ENCODE measurements at places on chromosomes 2 and 18.

GRCh38 chr2:183078163-183078463, 434 bp upstream of the DUSP19 start:
- peak; percentile 20 for DNase-seq

- no peak for DNase-seq
These were observed 43.4 kb downstream of the CABLES1 start for GRCh38 chr18:23178661-23179081.

DNA sequence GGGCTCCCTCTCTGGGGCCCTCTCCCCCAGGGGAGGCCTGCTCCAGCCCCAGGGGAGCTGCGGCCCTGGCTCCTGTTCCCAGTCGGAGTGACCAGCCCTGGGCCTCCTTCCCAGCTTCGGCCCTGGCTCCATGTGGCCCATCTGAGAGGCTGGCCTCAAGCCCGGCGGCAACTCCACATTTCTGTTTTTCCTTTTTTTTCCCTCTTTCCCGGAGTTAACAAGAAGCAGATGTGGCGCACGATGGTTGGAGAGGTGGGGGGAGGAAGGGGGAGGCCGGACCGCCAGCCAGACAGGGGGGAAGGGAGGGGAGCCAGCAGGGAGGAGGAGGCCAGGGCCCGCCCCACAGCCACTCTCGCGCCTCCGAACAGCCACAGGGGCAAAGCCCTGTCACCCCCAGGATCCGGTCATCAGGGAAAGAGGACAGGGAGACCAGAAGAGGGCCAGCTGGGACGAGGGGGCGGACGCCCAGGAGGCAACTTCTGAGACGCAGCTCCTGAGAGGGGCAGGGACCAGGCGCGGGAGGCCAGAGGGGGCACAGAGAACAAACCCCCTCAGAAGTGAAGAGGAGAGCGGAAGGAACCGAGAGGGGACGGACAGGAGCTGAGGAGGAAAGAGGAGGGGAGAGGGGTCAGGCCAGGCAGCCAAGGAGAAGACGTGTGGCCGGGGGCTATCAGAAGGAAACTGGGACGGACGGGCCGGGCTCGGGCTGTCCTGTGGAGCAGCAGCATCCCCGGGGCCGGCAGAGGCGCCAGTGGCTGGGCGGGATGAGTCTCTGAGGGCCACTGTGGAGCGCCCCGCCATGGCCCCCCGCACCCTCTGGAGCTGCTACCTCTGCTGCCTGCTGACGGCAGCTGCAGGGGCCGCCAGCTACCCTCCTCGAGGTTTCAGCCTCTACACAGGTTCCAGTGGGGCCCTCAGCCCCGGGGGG, at the start of gene EMILIN1:
EMILIN1 (plus strand) TSS at position 349 of the 928 bp plus-strand sequence; CDS start at position 800, 451 bp downstream.
- DNase-seq: no peak

GRCh38 chr2:234963773-234964615, 12.2 kb downstream of the SH3BP4 start:
- no peak for DNase-seq

- DNase-seq: no peak
These were observed 229.6 kb upstream of the FOSL2 start for GRCh38 chr2:28163028-28163427.

- DNase-seq: no peak
These were observed 3.0 kb downstream of the ZNF516 start for GRCh38 chr18:76491776-76492668.

DNA sequence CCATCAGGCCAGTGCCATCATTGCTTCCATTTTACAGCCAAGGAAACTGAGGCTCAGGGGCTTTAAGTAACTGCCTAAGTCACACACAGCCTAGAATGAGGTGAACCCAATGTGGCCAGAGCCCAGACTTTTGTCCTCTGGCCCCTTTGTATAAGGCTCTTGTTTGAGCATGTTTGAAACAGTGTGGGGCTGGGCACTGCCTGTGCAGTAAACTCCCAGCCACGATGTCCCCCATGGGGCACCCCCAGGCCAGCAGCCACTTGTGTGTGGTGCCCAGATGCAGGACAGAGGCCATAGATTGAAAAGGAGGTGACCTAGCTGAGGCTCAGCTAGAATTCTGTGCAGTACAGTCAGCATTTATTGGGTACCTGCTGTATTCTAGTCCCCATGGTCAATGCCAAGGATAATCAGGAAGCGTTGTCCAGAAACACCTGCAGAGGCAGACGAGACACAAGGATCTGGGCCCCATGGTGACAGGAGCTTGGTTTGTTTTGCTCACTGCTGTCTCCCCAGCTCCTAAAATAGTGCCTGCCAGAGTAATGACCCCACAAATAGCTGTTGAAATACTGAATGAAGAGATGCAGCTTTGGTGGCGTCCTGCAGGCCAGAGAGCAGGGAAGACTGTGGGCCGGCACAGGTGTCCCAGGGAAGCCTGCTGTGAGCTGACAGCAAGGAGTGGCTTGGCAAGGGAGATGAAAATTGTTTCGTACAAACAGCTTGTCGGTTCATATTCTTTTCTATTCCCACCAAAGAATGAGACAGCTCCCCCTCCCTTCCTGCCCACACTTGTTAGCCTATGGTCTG, 160.7 kb downstream of the LDLRAD4 start:
- no peak for DNase-seq

DNA sequence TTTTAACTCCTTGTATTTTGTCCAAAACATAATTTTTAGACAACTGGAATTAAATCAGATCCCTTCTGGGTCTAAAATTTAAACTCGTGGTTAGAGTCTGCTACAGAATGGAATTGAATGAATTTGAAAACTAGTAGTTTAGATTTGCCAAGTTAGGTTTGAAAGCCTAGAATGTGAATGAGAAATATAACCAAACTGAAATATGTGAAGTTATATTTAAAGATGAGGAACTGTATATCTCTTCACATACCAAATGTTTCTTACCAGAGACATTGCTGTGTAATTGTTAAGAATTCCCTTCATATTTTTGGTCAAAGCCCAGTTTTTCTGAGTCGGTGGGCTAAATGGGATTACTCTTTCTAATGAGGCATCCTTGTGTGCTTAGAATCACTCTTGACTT, 74.2 kb downstream of the LPIN1 start:
- DNase-seq: no peak

DNA sequence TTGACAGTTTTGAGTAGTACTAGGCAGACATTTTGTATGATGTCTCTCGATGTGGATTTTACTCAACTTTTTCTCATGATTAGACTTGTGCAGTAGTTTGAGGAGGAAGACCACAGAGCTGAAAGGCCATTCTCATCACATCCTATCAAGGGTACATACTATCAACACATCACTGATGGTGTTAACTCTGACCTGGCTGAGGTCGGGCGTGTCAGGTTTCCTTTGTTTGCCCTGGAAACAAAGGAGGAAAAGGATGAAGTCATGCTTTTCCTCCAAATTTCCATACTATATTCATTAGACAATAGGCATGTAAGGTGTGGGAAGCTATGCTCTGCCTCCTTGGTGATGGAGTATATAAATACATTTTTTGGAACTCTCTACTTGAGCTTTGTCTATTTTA, 211.1 kb downstream of the DSEL start:
- no peak for DNase-seq

DNA sequence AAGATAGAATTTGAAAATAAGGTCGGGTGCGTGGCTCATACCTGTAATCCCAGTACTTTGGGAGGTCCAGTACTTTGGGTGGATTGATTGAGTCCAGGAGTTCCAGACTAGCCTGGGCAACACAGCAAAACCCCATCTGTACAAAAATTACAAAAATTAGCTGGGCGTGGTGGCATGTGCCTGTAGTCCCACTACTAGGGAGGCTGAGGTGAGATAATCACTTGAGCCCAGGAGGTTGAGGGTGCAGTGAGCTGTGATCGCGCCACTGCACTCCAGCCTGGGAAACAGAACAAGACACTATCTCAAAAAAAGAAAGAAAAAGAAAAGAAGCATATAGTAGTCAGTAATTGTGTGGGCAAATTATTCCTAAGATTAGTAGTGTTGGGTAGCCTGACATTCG, 194.2 kb upstream of the ALPP start:
- DNase-seq: no peak

- DNase-seq: no peak
These were observed 53.7 kb downstream of the MCFD2 start for GRCh38 chr2:46861916-46862315.

- DNase-seq: no peak
These were observed 66.6 kb upstream of the ODC1 start for GRCh38 chr2:10514743-10515142.

GRCh38 chr2:209209943-209210342, 213.9 kb upstream of the MAP2 start:
- DNase-seq: no peak

DNA sequence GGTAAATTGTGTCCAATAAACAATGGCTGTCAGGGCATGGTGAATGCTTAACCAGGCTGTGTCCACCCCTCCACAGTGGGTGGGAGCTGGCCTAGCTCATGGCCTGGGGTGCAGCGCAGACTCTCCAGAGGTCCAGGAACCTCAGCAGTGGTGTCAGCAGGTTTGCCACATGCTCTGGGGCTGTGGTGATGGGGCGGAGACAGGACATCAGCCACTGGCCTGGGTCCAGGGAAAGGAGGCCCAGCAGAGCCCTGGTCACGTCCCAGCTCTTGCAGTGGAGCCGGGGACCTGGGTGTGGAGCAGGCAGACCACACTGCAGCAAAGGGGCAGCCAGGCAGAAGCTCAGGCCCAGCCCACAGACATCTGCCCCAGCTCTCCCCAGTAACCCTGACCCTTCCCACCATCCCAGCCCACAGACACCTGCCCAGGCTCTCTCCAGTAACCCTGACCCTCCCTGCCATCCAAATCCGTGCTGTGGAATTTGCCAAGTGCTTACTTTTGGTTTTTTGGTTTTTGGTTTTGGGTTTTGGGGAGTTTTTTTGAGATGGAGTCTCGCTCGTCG, 13.8 kb upstream of the KIF1A start:
- no peak for DNase-seq

- no peak for DNase-seq
These were observed 102.3 kb downstream of the CDCA7 start for GRCh38 chr2:173456960-173457359.

DNA sequence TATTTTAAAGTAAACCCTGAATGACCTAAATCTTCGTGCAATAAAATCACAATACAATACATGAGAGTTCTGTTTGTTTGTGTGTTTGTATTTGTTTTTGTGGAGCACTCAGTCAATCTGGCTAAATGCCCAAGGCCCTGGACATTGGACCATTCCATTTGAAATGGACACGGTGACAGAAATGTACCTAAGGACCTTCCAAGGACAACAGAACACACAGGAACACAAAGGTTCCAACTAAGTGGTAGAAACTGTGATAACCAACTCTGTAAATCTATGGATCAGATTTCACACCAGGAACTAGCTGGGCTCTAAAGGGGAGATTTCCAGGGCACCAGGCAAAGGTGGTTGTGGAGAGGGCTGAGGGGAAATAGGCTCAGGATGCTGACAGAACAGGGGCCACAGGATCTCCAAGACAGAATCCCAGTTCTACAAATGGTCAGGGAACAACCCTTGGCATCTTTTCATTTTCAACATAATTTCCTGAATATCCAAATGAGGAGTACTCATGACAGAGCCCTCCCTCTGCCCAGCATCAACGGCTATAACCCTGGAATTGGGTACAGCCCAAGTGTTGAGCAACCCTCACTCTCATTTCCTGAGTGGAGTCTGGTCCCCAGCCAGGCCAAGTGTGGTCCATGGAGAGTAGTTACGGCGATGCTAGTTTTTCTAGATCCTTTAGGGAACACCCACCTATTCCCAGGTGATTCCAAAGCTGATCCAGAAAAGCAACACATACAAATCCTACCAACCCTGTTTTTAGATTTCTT, 78.4 kb downstream of the NCKAP5 start:
- DNase-seq: no peak

- DNase-seq: no peak
These were observed 9.8 kb downstream of the NRP2 start for GRCh38 chr2:205692104-205692503.

GRCh38 chr2:234823196-234823876, 128.5 kb upstream of the SH3BP4 start:
- no peak for DNase-seq

GRCh38 chr2:9140645-9141044, 66.0 kb upstream of the ASAP2 start:
- DNase-seq: no peak

DNA sequence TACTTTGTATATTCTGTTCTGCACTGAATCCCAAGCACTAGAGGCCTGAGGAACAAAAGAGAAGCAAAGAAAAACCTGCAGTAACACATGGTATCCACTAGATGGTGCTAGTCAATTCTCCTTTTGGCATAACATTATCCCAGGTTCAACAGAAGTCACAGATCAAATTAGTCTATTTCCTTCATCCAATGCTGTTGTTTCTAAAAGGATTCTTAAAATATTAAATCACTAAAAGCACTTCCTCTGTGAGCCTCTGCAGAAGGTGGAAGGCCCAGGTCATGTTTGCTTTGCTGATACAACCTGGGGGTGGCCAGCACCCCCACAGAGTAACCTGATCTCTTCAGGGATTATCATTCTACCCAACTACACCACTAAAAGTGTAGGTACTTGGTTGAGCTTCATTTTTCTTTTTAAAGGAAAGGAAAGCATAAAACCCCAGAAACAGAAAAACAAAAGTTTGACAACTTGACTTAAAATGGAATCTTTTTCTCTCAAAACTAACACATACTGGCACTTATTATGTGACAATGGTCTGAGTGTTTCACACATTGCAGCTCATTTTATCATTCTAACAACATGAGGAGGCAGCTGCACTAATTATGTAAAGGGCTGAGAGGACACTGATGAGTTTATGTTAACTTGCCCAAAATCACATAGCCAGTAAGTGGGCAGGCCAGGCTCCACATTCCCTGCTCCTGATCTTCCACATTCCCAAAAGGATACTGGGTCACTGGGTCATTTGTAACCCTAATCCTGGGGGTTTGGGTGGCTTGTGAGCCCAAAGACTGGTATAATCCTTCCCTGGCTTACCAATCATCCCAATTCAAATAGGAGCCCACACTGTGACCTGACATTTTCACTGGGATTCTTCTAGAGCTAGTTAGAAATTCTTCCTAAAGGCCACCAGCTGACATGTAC, 66.8 kb upstream of the DNER start:
- DNase-seq: peak; percentile 34

DNA sequence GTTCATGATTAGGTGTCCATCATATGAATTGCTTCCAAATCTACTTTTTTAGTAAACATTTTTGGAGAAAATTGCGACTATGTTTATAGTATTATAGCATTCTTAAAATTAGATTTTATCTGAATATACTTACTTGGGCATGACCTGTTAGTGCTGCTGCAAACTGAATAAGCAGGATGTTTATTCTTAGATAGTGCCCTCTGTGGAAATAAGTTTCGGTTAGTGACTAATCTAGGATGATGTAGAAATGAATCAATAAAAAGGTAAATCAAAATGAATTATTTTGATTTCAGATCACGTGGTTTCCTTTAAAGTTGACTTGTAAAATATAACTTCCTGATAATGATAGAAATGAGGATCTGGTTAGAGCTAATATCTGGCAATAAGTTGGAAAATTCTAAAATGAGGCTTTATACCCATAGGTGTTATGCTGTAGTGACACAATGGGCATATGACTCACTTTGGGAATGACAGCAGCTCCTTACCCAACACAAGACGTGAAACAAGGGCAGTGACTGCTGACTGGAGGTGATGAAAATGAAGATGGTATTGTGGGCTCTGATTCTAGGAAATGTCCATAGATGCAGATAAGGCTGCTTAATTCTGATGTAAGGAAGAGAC, 165.8 kb upstream of the TCF4 start:
- no peak for DNase-seq

All from CD4-positive, alpha-beta T cell treated with Interleukin-15 for 4 hours (primary cell).